ENCODE measurements at places on chromosomes 4 and X.
A peak's percentile ranks its signal among the peaks of the same experiment; 100 is the strongest.

GRCh38 chr4:2811830-2812611, 19.1 kb downstream of the SH3BP2 start:
- no peak for DNase-seq

DNA sequence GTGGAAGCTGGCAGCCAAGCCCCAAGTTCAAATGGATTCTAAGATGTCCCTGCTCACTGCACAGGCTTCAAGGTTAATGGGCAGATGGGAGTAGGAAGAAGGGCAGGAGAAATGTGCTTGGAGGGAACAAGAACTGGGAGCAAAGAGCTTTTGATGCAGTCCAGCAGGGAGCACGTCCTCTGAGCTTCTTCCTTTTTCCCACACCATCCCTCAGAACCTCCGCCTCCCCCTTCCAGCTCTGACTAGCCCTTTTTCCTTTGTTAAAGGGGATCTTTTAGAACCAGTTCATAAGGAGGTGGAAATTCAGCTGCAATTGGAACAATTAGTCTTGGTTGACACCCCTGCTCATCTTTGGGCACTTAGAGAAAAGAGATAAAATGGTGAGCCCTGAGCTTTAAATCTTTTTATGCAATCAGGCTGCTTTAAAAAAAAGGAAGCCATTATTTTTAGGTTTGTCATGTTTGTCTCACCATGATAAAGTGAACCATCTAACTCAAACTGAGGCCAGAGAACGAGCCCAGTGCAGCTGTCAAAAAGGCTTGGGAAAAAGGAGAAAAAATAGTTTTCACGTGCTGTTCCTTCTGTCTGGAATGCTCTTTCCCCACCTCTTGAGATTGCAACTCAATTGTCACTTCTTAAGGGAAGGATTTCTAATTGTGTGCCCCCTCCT, 135.8 kb upstream of the IL1RAPL2 start:
- DNase-seq = no peak

DNA sequence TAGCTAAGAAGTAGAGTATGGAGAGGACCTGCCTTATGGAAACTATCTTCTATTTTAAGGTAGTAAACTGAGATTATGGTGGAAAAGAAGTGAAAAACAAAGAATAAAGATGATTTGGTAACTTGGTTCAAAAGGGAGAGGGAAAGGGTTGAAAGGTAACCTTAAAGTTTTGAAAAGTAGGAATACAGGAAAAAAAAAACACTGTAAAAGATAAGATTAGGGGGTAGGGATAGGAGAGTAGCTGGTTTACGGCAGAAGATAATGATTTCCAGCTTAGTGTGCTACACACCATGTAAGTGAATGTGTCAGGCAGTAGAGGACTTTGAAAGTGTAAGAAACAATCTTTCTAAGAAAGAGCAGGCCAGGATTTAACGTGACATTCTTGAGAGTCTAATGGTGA, 35.3 kb downstream of the FAM13A start:
- no peak for DNase-seq

DNA sequence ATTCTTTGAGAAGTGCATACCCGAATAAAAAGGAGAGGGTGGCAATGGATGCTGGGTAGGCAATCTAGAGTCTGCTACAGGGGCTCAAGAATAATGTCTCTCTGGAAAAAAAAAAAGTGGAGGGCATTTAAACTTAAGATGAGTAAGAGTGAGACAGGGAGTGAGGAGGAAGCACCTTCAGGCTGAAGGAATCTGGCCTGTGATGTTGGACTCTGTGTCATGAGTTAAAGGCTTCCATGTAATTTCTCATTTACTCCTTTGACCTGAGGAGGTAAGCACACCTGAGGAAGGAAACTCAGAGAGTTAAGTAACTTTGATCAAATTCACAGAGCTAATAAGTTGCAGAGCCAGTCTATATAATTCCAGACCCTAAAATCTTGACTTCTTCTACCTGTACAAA, 3.2 kb upstream of the PRKG2 start:
- DNase-seq = no peak

DNA sequence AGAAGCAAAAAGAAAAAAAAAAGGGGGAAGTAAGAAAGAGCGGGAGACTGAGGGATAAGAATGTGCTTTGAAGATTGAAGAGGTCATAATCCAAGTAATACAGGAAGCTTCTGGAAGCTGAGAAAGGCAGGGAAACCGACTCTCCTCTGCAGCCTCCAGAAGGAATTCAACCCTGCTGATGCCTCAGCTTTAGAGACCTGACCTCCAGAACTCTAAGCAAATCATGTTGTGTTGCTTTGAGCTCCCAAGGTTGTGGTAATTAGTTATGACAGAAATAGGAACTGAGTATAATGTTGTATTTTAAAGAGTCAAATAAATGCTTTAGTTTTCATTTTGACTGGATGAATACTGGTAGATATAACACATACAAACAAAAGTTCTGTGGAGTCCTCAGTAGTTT, 48.0 kb upstream of the FAT1 start:
- DNase-seq = no peak

DNA sequence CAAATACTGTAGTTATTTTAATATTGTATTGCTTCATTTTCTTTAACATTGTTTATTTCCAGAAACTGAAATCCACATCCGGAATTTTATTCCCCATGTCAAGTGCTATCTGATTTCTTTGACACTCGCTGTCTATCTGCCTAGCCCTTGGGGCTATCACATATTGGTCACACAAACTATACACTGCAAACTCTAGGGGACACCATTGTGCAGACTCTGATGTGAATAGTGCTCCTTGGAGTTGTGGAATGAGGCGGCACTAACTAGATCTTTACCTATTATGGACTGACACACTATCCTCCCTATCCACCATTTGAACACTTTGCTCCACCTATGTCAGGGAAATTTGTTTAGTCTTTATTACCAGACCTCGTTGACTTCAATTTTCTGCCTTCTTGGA, 534.5 kb downstream of the GLUD2 start:
- no peak for DNase-seq

DNA sequence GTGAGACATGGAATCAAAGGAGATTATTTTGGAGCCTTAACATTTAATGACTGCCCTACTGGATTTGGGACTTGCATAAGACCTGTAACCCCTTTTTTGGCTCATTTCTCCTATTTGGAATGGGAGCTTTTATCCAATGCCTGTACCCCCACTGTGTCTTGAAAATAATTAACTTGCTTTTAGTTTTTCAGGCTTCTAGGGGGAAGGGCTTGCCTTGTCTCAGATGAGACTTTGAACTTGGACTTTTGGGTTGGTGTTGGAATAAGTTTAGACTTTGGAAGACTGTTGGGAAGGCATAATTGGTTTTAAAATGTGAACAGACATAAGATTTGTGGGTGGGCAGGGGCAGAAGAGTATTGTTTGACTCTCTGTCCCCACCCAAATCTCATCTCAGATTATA, 189.1 kb upstream of the POU3F4 start:
- no peak for DNase-seq

DNA sequence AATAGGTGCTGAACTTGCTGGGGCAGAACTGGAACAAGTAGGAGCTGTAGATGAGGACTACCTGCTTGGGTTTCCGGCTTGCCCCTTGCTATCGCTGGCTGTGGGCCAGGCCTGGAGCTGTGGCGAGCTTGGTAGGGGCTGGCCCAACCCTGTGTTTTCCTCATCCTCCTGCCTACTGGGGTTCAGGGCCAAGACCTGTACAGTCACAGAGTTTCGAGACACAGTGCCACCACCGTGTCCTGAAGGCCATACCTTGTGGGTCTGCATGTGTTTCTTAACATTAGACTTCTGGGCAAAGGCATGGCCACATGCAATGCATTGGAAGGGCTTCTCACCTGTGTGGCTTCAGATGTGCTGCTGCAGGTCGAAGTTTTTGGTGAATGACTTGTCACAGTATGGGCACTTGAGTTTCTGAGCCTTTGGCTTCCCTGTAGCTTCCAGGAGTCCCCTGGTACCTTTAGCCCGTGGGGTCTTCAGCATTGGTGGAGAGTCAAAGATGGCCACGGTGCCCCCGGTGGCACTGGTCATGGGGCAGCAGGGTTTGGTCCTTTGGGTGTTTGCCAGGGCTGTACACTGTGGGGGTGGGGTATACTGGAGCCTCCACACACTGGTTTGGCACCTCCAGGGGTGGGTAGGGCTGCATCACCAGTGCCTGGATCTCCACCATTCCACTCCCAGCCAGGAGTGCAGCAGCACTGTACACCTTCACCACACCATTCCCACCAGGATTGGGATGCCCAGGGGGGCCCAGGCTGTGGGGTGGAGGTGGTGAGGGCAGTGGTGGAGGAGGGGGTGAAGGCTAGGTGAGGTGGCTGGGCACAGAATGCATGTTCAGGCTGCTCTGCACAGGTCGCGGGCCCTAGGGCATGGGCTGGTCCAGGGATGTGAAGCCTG, 52.1 kb downstream of the CFAP299 start:
- no peak for DNase-seq

DNA sequence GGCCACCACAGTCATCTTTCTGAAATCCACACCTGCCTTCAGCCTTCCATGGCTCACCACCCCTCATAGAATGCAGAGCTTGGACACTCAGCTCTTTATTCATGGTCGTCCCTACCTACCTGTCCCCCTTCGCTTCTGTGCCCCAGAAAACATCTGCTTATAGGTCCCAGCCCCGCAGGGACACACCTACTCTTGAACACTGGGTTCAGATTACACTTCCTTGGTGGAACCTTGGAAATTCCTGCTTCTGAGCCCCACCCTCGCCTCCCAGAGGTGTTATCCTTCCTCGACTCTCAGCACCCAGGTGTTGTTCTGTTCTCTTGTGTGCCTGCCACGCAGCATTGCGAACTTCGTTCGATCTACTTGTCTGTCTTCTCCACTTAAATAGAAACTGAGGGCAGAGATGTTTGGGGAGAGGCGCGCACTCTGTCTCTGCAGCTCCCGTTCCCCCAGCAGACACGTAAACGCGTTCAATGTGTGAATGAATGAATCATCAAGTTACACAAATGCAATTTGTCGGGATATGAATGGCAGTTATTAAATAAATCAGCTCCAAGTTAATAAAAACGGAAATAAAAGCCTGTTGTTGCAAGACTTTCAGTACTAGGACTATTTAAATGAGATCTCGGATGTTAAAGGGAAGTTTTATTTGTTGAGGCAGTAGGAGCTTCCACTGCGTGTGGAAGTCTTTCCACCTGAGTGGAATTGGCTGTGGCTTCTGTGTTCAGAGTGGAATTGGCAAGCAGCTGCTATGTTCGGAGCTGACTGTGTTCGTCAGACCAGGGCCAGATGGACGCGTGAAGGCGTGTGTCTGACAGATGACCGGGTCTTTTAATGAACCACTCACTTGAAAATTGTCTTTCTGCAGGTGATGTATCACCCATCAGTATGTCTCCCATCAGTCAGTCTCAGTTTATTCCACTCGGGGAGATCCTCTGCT, 95.6 kb downstream of the STOX2 start:
- DNase-seq = no peak

DNA sequence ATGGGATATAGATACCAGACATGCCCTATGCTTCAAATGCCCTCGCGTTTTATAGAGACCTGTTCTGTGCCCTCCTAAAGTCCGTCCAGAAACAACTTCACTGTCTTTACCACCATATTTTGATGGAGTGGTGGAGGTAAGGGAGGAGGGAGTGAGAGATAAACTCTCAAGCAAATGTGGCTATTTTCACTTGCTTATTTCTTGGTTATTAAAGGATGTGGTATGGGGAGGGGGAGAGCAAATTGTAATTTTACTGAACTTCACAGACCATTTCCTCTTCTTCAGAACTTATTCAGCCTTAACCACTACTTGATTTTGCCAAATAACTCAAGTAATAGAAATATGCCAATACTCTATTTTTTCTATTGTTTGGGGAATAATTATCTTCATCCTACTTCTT, 31.5 kb downstream of the GPR174 start:
- no peak for DNase-seq

GRCh38 chr4:10296730-10297129, 160.5 kb downstream of the ZNF518B start:
- DNase-seq = no peak

GRCh38 chr4:5409237-5409636, 299.1 kb downstream of the EVC2 start:
- no peak for DNase-seq

- DNase-seq = no peak
Measured at GRCh38 chr4:84733343-84734033, 150.6 kb downstream of the CDS1 start.

DNA sequence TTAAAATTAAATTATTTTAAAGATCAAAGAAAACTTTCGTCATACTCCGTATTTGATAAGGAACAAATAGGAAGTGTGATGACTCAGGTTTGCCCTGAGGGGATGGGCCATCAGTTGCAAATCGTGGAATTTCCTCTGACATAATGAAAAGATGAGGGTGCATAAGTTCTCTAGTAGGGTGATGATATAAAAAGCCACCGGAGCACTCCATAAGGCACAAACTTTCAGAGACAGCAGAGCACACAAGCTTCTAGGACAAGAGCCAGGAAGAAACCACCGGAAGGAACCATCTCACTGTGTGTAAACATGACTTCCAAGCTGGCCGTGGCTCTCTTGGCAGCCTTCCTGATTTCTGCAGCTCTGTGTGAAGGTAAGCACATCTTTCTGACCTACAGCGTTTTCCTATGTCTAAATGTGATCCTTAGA, at the start of gene CXCL8:
TSS of gene CXCL8 (plus strand) at position 217 of the 426 bp plus-strand sequence. CDS start at position 307, 90 bp downstream.
- DNase-seq = peak; percentile 13

- DNase-seq = no peak
Measured at GRCh38 chrX:98071331-98071730, 1187.6 kb downstream of the RPA4 start.

- DNase-seq = peak; percentile 5
Measured at GRCh38 chr4:6308899-6309643, 39.4 kb downstream of the WFS1 start.

- no peak for DNase-seq
Measured at GRCh38 chr4:16077786-16078185, 6.0 kb downstream of the PROM1 start.

DNA sequence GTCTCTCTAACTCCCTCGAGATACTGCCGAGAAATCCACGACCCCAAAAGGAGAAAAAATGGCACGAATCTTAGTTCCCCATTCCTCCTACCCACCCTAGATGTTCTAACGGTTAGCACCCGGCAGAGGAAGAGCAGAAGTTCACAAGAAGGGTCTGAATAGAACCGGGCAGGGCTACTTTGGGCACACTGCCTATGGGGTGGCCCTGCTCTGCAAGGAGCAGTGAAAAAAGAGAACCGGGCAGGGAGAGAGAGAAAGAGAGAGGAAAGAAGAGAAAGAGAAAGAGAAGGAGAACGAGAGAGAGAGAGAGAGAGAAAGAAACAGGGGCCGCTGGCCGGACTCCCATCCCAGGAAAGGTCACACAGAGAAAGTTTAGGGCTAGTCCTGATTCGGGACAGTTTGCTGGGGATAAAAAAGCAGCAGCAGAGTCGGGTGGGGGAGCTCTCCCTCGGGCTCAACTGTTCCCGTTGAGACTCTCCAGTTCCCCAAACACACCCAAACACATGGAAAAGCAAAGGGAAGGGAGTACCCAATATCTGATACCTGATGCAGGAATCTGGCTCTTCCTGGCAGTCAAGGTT, 468 bp downstream of the GLA start:
- DNase-seq = no peak

GRCh38 chr4:94765174-94765573, 7.4 kb downstream of the BMPR1B start:
- no peak for DNase-seq

GRCh38 chr4:101835121-101835904, 44.8 kb downstream of the BANK1 start:
- DNase-seq = peak; percentile 18

- no peak for DNase-seq
Measured at GRCh38 chr4:4481399-4481994, 60.4 kb downstream of the STX18 start.
